ENCODE measurements at places on chromosomes 1 and 21. TPM values are rescaled to one million over a fixed set of nuclear protein-coding genes. Genes with fewer than 3 reads are reported as not detected.

KHDRBS1 gene
- total RNA-seq: 109 TPM

CLDN17 gene
- not detected for total RNA-seq

F11R gene
- total RNA-seq: 58.7 TPM

CTXND2 gene
- not detected for total RNA-seq

LIX1L gene
- 36.8 TPM for total RNA-seq

SPRR1B gene
- total RNA-seq: not detected

SAMD11 gene
- 15.9 TPM for total RNA-seq

OR2T35 gene
- not detected for total RNA-seq

C1orf226 gene
- total RNA-seq: 1.5 TPM

MAN1A2 gene
- 51.4 TPM for total RNA-seq

TMIGD3 gene
- total RNA-seq: 33.4 TPM

TRMT1L gene
- total RNA-seq: 22.6 TPM

PTAFR gene
- total RNA-seq: 27.1 TPM

USP16 gene
- total RNA-seq: 39.0 TPM

STPG1 gene
- 5.7 TPM for total RNA-seq

IFI44L gene
- 54.0 TPM for total RNA-seq

CTSK gene
- total RNA-seq: 22.3 TPM

SMIM1 gene
- total RNA-seq: 12.7 TPM

MPC2 gene
- 29.9 TPM for total RNA-seq

CNR2 gene
- total RNA-seq: 15.0 TPM

MAP10 gene
- total RNA-seq: 3.7 TPM

PGM1 gene
- total RNA-seq: 37.4 TPM

TSNAX gene
- total RNA-seq: 48.2 TPM

MNDA gene
- total RNA-seq: 130 TPM

LACTBL1 gene
- total RNA-seq: not detected

HPCA gene
- total RNA-seq: not detected

SNRNP40 gene
- 38.8 TPM for total RNA-seq

NMNAT1 gene
- total RNA-seq: 8.8 TPM

Data from spleen (tissue), 13 donors.